Stimulated activated naive CD8-positive, alpha-beta T cell treated with anti-CD3 and anti-CD28 coated beads, Interleukin-15, amount 100 ng/mL, for 72 hours (primary cell): ENCODE measurements at places on chromosomes 13 and 19.

DNA sequence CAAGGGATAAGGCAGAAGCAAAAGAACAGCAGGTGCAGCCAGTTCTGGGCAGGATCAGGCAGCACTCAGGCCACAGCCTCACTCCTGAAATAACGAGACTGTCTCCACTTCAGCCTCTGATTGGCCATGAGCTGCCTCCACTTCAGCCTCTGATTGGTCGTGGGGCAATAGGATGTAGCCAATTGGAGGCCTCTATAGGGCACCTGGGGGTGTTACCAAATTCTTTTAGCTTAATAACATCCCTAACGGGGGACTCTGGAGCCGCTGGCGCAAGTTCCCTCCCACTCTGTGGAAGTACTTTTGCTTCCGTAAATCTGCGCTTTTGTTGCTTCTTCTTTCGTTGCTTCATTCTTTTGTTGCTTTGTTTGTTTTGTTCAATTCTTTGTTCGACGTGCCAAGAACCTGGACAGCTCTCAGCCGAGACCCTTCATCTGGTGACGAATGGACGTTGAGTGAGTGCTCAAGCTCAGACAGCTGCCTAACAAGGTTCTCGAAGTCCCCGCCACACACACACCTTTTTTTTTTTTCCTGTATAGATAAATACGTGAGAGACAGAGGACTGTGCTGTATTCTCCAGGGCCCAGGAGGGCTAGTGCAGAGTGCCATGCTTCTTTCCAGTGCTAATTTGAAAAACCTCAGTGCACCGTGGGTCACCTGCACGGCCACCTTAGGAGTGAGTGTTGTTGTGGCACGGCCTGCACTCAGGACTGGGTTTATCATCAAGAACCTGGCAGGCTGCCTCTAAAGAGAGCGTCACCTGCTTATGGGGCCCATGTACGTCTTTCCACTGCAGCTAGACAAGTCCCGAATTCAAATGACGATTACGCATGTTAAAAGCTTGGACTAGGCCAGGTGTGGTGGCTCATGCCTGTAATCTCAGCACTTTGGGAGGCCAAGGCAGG, 32.0 kb upstream of the TUBGCP3 start:
- no peak for DNase-seq

DNA sequence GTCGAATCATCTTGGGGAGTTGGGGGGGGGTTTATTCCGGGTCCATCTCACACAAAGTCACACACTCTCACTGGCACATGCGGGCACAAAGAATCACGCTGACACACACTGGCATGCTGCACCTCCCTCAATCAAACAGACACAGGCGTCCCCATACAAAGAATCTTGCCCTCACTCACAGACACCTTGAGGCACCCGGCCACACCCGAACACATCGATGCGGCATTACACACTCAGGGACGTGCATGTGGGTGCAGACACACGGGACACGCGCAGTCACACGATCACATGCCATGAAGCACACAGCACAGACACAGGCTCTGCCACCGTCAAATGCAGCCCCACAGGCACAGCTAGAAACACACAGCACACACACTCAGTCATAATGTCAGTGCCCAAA, 7.8 kb downstream of the NFIX start:
- no peak for DNase-seq

GRCh38 chr19:5308451-5309437, 31.9 kb downstream of the PTPRS start:
- DNase-seq = no peak

GRCh38 chr13:80126389-80127068, 214.4 kb downstream of the SPRY2 start:
- DNase-seq = no peak

- DNase-seq = no peak
Observed at GRCh38 chr13:42116225-42116624, 67.8 kb downstream of the DGKH start.

- DNase-seq = peak; percentile 63
Observed at GRCh38 chr19:10390652-10391286, 10.4 kb upstream of the TYK2 start.

DNA sequence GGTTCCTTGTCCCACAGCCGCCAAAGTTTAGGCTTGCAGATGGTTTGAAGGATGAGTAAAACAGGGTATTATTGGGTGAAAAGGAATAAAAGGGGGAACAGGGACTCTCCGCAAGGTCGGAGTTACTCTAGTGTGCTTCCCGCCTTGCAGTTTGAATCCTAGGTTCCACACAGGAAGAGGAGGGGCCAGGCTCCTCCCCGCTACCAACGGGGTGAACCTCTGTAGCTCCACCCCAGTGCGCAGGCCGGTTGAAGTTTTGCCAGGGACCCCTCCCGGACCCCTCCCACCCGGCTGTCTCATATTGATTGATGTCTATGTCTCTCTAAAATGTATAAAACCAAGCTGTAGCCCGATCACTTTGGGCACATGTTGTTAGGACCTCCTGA, 11.6 kb upstream of the GTF2F2 start:
- peak; percentile 21 for DNase-seq

DNA sequence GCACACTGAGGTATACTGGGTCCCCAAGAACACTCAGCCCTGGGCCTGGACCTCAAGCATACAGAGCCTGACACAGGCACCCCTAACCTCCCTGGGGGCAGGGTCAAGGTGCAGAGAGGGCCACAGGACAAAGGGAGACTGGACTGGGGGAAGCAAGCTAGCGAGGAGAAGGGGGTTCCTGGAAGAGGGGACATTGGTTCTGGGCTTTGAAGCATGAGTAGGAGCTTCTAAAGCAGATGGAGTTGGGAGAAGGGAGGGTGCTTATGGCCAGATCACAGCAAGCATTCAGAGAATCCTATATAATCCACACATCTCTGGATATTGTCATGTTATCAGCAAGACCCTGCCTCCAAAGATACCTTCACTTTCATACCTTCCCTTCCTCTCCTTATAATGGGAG, 3.2 kb downstream of the CIB3 start:
- no peak for DNase-seq

GRCh38 chr19:13228561-13228960, 78.3 kb downstream of the IER2 start:
- DNase-seq = no peak

DNA sequence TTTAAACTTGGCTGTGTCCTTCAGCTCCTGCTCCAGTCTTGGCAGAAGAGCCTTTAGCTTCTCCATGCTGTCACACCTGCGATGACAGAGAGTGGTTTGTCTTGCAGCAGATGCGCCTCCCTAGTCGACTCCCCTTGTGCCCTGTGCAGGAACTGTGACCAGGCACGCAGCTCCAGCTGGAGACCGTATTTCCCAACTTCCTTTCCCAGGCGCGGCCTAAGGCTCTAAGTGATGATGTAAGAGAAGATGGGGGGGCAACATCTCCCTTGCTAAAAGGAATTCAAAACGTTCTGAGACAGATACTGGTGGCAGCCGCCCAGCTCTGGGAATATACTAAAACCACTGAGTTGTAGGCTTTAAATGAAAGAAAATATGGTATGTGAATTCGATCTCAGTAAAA, 16.3 kb downstream of the DCUN1D2 start:
- no peak for DNase-seq

DNA sequence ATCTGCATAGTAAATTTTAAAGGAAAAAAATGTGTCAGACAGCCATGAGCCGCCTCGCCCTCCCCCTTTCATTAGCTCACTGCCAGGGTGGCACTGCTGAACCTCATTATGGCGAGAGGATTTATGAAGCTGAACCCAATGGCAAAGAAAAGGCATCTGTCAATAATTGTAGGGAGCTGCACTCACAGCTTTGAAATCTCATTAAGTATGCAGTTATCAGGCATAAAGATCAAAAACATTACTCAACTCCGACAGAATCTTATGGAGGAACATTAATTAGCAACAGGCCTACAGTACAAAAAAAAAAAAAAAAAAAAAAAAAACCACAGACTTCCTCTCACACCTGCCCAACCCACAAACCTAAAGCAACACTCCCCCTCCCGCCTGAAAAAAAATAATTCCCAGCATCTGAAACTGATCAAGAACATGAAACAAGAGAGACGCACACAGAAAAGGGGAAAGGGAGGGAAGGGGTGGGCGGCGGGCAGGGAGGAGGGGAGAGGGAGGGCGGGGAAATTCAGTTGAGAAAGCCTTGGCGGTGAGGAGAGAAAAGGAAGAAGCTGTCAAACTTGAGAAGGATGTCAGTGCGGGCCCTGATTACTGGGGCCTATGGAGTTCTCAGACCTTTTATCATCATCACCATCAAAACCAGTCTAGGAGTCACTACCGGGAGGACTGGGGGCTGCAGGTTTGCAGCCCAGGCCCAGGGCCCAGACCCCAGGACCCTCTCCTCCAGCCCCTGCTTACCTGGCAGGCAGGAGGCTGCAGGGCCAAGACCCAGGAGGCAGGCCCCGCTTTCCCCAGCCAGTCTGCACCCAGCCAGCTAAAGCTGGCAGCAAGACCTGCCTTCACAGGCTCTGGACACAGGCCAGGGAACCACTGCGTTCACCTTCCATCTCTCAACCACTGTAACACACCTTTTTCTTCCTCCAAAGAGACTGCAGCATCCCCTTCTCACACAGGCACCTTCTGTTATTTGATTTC, 8.9 kb downstream of the TSHZ3 start:
- DNase-seq = no peak

GRCh38 chr13:46850214-46850613, 46.6 kb downstream of the HTR2A start:
- no peak for DNase-seq

GRCh38 chr19:47341734-47342133, 7.4 kb upstream of the DHX34 start:
- no peak for DNase-seq
